CD4-positive, alpha-beta T cell treated with Interferon gamma for 1 hour (primary cell): ENCODE measurements at places on chromosomes 5 and 9.

- DNase-seq = no peak
Observed at GRCh38 chr9:38058452-38059232, 10.4 kb downstream of the SHB start.

DNA sequence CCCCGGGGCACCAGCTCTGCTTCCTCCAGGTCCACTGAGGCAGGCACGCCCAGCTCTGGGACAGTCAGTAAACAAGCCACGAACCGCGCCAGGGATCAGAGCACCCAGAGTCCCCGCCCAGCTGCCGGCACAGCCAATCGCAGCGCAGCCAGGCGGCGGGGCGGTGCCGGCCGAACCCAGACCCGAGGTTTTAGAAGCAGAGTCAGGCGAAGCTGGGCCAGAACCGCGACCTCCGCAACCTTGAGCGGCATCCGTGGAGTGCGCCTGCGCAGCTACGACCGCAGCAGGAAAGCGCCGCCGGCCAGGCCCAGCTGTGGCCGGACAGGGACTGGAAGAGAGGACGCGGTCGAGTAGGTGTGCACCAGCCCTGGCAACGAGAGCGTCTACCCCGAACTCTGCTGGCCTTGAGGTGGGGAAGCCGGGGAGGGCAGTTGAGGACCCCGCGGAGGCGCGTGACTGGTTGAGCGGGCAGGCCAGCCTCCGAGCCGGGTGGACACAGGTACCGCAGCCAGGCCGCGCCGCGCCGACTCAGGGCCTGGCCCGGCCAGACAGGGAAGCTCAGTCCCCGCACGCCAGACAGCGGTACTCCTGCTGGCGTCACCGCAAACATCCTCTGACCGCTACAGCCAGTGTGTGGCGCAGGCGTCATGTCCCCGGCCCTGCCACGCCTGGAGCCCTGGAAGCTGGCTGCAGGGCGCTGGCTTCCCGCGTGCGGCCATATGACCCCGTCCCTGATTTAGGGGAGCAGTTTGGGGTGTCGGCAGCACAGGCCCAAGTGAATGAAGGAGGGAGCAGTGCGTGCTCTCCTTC lies at the start of gene CTSL:
Gene CTSL, plus strand, starts transcription at position 220 of the 810 bp plus-strand sequence. CDS start 1,485 bp downstream, outside the sequence.
- peak; percentile 68 for DNase-seq

DNA sequence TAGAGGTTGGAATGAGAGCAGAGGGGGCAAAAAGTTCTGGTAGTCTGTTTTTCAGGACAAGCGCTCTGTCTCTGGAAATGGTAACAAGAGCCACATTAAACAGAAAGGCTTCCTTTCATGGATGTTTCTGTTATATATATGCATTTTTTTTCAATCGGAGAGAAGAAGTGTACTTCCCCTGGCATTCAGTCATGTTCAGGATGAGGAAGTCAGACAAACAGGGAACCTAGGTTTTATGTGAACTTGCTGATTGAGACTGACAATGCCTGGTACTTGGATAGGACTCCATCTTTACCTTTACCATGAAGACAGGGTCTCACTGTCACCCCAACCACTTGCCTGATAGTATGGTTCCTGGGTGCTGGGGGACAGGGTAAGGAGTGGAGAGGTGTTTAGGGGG lies 30.1 kb upstream of the ZBED3 start:
- DNase-seq = no peak

GRCh38 chr5:137888466-137888862 lies 793 bp upstream of the PKD2L2 start:
- no peak for DNase-seq

- no peak for DNase-seq
Observed at GRCh38 chr5:144465441-144465840, 294.8 kb downstream of the KCTD16 start.

- DNase-seq = no peak
Observed at GRCh38 chr9:5825223-5825622, 7.7 kb downstream of the ERMP1 start.

GRCh38 chr9:31745468-31745867 lies 639.0 kb upstream of the ACO1 start:
- DNase-seq = no peak

DNA sequence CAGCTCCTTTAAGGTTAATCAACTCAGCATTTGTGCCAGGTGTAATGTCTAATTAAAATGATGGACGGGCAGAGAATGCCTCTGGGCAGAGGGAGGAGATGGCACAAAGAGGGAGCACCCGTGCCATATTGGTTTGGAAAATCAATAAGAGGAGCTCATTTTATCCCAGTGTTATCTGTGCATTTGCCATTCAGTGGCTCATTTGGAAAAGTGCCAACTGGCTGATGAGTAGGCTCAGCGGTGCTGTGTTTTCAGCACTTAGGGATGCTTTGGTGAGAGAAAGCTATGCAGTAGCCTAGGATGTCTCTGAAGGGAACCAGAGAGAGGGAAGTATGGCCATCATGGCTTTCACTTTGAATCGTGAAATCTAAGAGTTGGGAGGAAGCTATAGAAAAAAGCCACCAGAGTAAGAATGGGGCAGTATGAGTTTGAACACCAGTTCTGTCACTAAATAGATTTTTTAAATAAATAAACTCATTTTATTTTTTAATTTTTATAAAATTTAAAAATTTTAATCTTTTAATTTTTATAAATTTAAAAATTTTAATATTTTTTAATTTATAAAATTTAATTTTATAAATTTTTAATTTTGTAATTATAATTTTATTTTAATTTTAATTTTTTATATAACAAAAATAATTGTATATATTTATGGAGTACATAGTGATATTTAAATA lies 472.8 kb downstream of the BRINP1 start:
- DNase-seq = no peak

DNA sequence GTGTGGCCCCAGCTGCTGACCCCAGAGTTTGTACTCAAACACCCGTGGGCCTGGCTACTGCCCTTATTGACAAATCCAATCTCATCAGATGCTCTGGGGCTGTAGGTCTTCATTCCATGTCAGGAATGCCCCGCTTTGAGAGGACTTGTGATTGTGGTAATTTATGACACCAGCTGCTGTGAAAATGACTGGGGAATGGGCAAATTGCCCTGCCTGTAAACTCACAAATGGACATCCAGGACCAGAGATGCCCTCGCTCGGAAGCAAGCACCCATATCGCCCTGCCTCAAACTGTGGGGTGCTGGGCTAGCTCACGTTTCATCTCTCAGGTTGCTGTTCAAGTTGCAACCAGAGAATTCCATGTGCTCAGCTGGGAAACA lies 225.9 kb upstream of the MAP3K1 start:
- no peak for DNase-seq

DNA sequence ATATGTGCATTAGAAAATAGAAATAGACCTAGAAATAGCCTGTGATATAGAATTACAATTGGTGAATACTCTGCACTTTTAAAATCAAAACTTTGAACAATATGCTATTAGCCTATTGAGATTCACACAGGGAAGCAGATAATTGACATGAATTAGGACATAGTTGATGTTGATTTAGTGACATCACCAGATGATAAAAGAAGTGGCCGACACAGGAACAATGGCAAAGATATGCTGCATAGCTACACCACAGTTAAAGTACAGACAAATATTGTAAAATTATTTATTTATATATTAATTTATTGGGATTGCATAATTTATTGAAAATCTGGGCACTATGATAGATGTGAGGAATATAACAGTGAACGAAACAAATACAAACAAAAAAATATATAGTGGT lies 261.5 kb upstream of the CCNH start:
- no peak for DNase-seq

DNA sequence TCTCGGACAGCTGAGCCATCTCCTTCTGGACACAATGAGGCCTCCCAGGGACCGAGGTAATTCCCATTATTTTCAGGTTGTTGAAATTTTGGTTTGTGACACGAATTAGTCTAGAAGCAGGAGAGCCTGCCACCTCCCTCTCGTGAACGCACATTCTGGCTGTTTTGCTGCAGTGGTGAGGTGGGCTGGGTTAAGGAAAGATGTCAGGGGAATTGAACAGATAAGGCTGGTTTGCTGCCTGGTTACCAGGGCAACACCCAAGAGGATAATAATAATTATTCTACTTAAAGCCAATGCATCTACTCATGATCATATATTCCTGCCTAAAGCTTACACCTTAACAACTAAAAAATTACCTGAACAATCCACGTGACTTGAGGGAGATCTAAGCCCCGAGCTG lies 38.1 kb downstream of the DDX31 start:
- no peak for DNase-seq

GRCh38 chr5:115297031-115297430 lies 577 bp upstream of the CCDC112 start:
- DNase-seq = no peak

GRCh38 chr5:142770650-142771609 lies 753 bp downstream of the ARHGAP26 start:
- peak; percentile 47 for DNase-seq

GRCh38 chr5:101425339-101425859 lies 522.3 kb upstream of the ST8SIA4 start:
- no peak for DNase-seq

DNA sequence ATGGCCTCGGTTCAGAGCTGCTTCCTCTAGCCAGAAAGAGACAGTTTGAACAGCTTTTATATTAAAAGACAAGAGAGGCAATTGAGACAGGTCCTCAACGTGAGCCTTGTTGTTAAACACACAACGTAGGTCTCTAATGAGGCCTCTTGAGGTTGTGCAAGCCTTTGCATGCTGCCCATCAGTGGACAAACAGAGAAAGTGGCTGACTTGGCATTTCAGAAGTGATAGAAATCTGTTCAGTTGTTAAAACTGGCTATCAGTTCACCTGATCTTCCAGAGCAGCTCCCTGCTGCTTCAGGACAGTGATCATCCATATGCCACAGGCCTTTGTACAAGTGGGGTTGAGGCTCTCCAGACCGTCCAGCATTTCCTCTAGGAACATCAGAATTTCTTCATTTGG lies 58.8 kb downstream of the MROH2B start:
- DNase-seq = no peak

GRCh38 chr5:39213447-39214207 lies 5.7 kb downstream of the FYB1 start:
- DNase-seq = no peak

GRCh38 chr5:104081232-104081631 lies 518.6 kb upstream of the NUDT12 start:
- DNase-seq = no peak

DNA sequence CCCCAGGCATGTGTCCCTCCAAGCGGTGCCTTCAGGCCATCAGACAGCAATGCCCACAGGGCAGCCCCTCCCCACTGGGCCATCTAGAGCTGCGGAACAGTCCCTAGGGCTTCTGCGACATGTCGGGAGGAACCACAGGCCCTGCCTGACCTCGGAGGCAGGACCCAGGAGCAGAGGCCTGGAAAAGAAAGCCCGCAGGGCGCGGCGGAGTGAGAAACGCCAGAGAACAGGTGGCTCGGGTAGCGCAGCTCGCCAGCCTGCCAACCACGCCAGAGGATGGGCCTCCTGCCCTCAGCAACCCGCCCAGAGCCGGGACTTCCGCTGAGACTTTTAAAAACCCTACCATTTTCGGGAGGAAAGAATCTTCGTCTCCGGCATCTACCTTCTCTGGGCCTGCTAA lies 715 bp downstream of the LCN8 start:
- no peak for DNase-seq

DNA sequence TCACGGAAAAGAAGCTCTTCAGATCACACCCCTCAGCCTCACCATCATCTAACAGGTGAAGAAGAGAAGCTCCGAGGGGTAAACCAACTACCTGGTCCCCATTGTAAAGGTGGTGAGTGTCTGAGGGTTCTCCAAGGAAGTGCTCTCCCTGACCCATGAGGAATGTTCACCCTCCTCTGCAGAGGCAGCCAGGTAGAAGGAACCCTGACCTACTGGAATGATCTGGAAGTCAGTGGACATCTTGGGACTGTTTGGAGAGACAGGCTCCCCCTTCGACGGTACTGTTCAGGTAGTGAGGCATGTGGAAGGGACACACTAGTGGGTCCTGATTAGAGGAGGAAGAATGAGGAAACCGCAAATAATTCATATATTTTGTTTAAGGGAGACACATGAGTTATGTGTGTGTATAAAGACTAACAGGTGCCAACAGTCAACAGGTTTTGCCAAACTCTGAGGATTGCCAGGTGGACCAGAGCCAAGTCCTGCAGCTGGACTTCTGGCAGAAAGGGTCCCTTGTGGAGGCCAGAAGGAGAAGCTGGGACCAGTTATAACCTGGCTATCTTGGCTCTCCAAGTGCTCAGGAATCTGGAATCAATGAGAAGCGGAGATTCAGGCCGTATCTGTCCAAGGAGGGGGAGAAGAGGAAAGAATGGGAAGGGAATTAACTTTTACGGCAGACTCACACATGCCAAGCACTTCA lies 3.0 kb upstream of the ZBTB34 start:
- DNase-seq = no peak

DNA sequence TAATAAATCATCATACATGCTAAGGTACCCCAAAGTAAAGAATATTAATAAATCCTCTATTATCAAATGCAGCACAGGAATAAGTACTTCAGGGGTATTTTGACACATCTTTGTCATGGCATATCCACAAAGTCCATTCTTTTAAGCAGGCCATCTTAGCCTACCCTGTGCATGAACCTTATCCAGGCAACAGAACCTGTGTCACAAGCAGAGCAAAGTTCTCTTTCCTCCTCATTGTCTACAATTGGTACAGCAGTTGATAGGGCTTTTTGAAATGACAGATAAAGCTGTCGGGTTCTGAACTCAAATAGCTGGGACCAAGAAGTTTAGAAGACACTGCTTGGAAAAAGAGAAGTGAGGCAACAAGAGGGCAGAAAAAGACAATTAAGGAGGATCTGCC lies 30.8 kb upstream of the PURA start:
- DNase-seq = no peak

DNA sequence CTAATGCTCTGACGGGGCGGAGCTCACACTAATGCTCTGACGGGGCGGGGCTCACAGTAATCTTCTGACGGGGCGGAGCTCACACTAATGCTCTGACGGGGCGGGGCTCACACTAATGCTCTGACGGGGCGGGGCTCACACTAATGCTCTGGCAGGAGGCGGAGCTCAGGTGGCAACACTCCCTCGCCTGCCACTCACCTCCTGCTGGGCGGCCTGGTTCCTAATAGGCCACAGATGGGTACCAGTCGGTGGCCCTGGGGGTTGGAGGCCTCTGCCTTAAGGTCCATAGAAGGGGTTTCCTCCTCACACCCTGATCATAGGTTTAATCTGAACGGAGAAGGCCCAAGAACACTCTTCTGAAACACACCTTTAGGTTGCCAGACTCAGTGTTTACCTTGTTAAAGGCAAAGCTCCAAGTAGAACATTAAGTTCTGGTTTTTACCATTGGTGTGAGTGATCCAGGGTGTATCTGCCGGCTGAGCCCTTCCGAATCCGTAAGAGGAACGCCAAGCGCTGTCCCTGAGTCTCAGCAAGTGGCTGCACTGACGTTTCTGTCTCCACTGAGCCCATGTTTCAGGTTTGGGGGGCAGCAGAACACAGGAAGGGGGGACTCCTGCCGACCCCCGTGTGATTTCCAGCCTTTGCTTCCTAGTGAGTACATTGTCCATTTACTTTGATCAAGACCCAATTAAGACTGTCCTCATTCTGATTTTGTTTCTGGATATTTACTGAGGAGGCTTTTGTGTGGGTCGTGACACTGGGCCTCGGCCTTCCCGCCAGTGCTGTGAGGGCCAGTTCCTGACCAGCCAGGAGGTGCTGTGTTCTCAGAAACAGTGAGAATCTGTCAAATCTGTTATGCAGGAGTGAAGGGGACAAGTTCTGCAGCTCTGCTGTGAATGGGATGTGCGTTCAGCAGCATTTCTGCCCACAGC lies 24.6 kb upstream of the LRRC14B start:
- no peak for DNase-seq
